Endothelial cell of umbilical vein (primary cell): ENCODE measurements at places on chromosomes 4 and X. TPM values are rescaled to one million over a fixed set of nuclear protein-coding genes. Genes with fewer than 3 reads are reported as not detected.
A peak's percentile ranks its signal among the peaks of the same experiment; 100 is the strongest.

SPANXA2 gene
- not detected in 2 replicates for total RNA-seq

DNA sequence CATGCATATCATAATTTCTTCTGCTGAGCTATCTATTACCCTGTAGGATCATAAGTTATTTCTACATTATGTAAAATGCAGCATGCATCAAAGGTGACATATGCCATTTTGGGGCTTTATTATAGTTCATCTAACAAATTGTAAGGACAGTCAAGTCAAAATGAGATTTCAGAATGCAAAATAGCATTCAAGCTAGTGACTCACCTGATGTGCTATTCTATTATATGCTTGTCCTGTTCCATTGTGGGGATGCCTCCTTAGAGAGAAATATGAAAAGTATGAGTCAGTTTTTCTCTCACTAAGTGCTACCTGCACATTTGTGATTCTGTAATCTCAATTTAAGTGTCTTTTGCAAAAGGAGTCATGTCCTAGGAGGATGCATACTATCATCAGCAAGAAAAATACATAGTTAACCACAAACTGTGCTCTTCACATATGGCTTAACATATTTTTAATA is 647.0 kb upstream of the PCDH10 start:
- DNase-seq = peak; percentile 16

GRCh38 chr4:86818841-86819240 is 30.3 kb downstream of the SLC10A6 start:
- DNase-seq = peak; percentile 3

DNA sequence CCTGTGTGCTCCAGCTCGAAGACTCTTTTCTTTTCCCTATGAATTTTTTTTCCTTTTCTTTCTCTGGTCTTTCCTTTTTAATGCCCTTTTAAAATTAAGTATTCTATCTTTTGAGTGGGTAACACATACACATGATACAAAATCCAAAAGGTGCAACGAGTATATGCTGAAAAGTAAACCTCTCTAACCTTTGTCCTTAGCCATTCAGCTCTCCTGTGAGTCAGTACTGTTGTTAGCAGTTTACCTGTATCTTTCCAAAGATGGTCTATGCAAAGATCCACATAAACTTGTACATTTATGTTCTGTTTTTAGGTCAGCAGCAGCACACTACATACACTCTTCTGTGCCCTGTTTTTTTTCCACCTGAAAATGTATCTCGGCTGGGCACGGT is 28.7 kb downstream of the SLC25A43 start:
- DNase-seq = no peak

GRCh38 chrX:107537815-107538214 is 88.4 kb downstream of the FRMPD3 start:
- DNase-seq = peak; percentile 29

GRCh38 chr4:1307951-1308735 is 18.5 kb downstream of the MAEA start:
- no peak for DNase-seq
